ENCODE measurements at places on chromosomes 2 and 18. TPM values are rescaled to one million over a fixed set of nuclear protein-coding genes. Genes with fewer than 3 reads are reported as not detected.

Gene CCNYL1
- total RNA-seq, result 6.1 TPM

Gene DQX1
- 0.18 TPM for total RNA-seq

Gene UXS1
- total RNA-seq, result 95.3 TPM

Gene VWA3B
- total RNA-seq, result not detected

Gene DCTN1
- total RNA-seq, result 115 TPM

Gene MYCN
- not detected for total RNA-seq

Gene TGFA
- not detected for total RNA-seq

Gene GPR17
- total RNA-seq, result not detected

Gene TRIB2
- 57.7 TPM for total RNA-seq

Gene SP100
- 309 TPM for total RNA-seq

Gene TUBA3E
- total RNA-seq, result not detected

Gene AMER3
- total RNA-seq, result not detected

Gene BUB1
- 140 TPM for total RNA-seq

Gene DCDC2C
- total RNA-seq, result not detected

Gene ELP2
- 57.6 TPM for total RNA-seq

Gene FBXO36
- 1.1 TPM for total RNA-seq

Gene CYB5A
- 31.3 TPM for total RNA-seq

Gene EPB41L3
- not detected for total RNA-seq

Gene DOK1
- total RNA-seq, result 35.9 TPM

Gene SPR
- total RNA-seq, result 0.79 TPM

Gene HOXD1
- total RNA-seq, result not detected

Gene PDE6D
- total RNA-seq, result 31.9 TPM

All from activated CD8-positive, alpha-beta T cell treated with anti-CD3 and anti-CD28 coated beads, Interleukin-2, amount 10 ng/mL, durations not matched to agents 7 days and 5 days (primary cell).